ENCODE measurements at places on chromosomes 12 and 14.

- no peak for DNase-seq
Measured at GRCh38 chr14:39374851-39375250, 57.4 kb downstream of the FBXO33 start.

DNA sequence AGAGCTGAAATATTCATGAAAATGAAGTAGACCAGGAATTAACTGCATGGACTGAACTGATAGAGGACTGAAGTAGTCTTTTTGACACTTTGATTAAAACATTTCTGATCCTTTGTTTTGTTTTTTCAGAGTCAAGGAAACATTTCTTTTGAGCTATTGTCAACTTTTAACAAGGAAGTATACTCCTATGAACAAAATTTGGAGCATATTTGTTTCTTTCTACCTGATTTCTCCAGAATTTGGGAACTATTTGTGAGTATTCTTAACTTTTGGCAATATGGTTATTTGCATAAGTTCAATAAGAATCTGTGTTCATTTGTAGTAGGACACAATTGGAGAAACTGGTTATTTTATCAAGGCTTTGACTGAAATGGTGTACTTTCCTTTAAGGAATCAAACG is 71.3 kb upstream of the HECTD1 start:
- no peak for DNase-seq

- DNase-seq: no peak
Measured at GRCh38 chr14:36717363-36717762, 55.7 kb downstream of the PAX9 start.

DNA sequence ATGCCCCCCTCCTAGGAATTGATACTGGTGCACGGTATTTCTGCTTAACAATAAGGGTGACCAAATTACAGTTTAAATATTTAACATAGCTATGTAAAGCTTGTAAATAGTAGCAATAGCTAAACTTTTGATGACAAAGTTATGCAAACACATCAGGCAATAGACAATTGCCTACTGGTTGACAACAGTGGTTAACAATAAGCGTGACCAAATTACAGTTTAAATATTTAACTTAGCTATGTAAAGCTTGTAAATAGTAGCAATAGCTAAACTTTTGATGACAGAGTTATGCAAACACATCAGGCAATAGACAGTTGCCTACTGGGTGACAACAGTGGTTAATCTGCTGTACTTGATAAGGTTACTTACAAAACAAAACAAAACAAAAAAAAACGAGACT is 886.5 kb upstream of the FLRT2 start:
- no peak for DNase-seq

DNA sequence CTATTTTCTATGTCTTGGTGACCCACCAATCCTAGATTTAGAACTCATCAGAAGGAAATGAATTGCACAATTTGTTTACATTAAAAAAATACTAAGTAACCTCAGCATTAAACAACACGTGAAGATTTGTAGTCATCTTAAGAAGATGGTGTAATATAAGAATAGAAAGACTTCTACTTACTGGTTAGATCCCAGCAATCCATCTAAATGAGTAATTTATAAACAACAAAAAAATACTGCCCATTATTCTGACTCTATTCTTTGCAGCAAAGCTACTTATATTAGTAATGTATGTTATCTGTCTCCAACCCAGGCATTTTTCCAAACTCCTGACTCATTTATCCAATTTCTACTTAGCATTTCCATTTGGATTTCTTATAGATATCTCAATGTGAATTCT is 67.8 kb downstream of the CD163L1 start:
- no peak for DNase-seq

DNA sequence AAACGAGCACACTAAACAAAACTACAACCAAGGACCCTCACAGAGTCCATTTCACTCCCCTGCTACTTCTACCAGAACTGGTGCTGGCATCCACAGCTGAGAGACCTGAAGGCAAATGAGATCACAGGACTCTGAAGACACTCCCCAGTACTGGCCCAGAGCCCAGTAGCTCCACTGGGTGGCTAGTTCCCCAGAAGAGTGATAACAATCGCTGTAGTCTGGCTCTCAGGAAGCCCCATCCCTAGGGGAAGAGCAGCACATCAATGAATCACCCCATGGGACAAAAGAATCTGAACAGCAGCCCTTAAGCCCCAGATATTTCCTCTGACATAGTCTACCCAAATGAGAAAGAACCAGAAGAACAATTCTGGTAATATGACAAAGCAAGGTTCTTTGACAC is 190.7 kb upstream of the BMP4 start:
- no peak for DNase-seq

- DNase-seq: no peak
Measured at GRCh38 chr14:85358136-85358785, 171.7 kb upstream of the FLRT2 start.

DNA sequence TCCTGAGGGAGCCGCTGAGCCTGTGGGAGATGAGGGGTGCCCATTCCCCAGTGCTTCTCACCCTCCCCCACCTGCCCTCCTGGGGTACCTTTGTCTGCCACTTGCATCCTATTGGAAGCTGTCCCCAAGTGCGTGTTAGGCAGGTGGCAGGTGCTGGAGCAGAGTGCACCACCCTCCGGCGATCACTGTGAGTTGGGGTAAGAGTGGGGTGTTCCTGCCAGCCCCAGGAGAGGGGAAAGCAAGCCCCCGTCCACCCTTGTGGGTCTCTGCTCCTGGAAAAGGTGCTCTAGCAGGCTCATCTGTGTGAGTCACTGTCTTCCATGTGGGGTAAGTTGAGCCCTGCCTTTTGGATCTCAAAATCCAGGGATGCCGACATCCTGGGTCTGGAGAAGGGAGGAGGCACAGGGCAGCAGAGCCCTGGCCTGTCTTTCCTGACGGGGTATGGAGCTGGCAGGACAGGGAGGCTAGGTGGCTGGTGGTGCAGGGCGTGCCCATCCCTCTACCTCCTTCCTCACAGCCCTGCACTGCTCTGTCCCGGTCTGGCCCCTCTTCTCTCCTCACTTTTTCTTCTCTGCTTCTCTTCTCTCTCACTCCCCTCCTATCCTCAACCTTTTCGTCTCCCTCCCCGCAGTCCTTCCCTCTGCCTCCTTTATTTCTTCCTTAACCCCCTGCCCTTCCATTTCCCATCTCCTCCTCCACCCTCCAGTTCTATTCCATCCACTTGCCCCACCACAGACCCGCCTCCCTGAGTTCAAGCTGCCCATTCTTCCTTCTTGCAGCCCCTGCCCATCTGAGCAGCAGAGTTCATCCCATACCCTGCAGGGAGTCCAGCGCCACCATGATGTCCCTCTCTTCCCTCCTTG is 20.1 kb upstream of the KRT7 start:
- no peak for DNase-seq

DNA sequence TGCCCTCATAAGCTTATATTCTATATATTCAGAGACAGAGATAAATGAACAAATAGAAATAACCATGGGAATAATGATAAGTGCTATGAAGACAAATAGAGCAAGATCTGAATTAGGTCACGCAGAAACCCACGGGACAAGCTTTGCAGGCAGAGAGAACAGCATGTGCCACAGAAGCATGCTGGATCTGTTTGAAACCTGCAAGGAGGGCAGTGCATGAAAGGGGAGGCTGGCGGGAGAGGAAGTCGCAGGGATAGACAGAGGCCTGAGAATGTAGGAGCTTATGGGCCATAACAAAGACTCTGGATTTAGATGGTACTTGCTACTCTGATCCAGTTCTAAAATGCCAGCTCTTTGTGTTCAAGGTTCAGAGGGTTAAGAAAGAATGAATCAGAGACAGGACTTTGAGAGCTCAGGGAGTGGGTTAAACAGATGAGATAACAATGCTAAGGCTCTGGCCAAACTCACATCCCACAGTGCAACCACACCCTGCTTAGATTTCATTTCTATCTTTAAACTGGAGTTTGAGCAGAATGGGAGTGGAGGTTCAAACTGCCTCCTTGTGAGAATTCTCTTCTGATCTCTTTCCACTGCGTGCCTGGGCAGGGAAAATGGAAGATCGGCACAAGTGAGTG is 49.2 kb upstream of the PPP1R12A start:
- DNase-seq: no peak

DNA sequence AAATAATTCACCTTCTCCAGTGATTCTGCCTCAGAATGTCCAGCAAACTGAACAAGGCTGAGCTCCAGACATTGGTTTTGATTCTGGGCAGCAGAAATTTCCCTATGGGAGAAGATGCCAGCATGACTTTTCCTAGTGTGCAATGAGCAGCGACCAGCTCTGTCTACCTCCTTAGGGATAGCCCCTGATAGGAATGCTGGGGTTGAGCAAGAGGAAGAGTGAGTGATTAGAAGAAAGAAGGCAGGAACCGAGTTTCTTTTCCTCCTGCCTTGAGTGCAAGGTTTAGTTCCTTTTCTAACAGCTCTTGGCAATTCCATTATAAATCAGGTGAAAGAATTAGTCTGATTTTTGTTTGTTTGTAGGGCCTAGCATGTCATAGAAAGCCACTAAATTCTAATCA is 379.0 kb downstream of the DAD1 start:
- DNase-seq: no peak

GRCh38 chr12:7899755-7900154 is 27.0 kb upstream of the SLC2A14 start:
- DNase-seq: no peak

DNA sequence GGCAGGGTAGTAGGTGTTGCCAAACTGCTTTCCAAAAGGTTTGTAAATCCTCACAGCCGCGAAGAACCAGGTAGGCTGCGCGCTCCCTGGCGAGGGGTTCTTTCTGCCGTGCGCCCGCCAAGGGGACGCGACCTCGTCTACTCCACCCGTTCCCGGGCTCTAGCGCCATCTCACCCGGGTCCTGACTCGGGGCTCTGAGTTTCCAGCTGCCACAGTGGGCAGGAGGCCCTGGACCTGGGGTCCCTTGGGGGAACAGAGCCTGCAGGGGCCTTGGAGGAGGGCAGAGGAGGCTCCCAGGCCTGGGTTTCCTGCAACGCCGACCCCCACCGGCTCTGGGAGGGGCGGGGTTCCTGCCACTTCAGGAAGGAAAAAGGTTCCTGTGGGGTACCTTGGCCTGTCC is 706 bp downstream of the ANHX start:
- DNase-seq: no peak

GRCh38 chr12:99455350-99456035 is 192.1 kb upstream of the GARIN6 start:
- no peak for DNase-seq

DNA sequence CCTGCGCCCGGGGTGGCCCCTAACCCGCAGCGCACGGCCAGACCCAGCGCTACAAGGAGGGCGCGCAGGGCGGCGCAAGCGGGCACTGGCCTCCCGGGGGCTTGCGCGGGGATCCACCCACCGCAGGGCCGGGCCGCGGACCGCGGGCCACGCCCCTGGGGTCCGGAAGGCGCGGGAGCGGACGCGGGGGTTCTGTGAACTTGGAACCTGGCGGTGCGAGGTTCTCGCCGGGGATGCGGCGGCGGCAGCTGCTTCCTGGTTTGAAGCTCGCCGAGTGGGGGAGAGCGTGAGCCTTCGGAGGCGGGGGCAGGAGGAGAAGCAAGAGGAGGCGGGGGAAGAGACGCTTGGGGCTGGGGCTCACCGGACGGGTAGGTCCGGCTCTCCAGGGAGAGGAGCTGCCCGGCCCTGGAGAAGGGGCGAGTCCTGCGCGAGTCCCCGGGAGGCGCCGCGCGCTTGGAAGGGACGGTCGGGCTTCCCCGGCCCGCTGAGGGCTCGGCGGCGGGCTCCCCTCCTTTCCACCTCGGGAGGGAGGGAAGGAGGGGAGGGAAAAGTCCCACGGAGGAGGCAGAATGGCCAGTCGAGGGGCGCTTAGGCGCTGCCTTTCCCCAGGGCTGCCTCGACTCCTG is at the start of gene PRKCH:
TSS of gene PRKCH (plus strand) at position 195 of the 626 bp plus-strand sequence. CDS start 523 bp downstream, outside the sequence.
- DNase-seq: peak; percentile 92

DNA sequence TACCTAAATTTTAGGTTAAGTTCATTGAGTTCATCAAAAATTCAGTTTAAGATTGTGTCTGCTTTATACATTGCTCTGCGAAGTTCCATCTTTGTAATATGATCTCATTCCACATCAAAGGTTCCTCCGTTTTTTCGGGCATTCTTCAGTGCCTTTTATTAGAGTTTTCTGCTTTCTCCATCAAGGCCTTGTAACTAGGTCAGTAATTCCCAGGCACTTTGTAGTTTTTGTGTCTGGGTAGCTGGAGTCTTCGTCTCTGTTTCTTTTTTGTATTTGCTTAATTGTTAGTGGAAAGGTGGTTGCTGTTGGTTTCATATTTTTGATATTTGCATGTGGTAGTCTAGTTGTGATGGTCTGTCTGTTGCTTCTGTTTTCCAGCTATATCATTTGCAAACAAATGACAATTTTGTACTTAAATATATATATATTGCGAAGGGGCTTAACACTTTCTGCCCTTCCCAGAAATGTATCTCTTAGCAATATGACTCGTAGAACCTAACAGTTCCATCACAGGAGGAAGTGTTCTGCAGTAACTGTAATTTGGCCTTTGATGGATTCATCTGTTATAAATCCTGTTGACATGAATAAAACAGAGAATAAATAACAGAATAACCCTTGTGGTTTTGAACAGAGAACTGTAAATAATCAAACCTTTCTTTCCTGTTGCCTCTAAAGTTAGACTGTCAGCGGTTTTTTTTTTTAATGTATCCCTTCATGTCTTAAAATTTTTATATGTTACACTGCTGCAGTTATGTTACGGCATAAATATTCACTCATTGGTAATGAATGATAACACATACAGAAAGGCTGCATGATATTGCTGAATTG is 88.4 kb upstream of the DYNC1H1 start:
- peak; percentile 28 for DNase-seq

GRCh38 chr12:96193725-96194575 is at the start of gene ELK3:
Gene ELK3, plus strand, starts transcription at chr12:96194375.
- no peak for DNase-seq

- no peak for DNase-seq
Measured at GRCh38 chr12:111276146-111276545, 92.7 kb downstream of the PHETA1 start.

- DNase-seq: no peak
Measured at GRCh38 chr12:93178154-93178878, 199.4 kb upstream of the NUDT4 start.

GRCh38 chr12:47686645-47687240 is 19.1 kb downstream of the RPAP3 start:
- peak; percentile 62 for DNase-seq

GRCh38 chr12:120534703-120535655 is 823 bp downstream of the RNF10 start:
- DNase-seq: peak; percentile 28
